Amygdala (tissue), 56 donors: ENCODE measurements at places on chromosomes 3 and 15.

GRCh38 chr3:149388001-149388440, 10.6 kb upstream of the TM4SF1 start:
- no peak for DNase-seq

DNA sequence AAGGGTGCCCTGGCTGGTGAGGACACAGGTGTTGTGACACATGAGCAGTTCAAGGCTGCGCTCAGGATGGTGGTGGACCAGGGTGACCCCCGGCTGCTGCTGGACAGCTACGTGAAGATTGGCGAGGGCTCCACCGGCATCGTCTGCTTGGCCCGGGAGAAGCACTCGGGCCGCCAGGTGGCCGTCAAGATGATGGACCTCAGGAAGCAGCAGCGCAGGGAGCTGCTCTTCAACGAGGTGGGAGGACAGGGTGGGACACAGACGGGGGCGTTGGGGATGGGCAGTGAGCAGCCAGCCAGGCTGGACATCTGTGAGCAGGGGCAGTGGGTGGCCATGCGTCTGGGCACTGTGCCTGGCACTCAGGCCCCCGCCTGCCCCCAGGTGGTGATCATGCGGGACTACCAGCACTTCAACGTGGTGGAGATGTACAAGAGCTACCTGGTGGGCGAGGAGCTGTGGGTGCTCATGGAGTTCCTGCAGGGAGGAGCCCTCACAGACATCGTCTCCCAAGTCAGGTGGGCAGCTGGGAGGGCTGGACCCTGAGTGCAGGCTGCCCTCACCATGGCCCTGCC, 10.3 kb downstream of the ANKRD63 start:
- DNase-seq, result no peak

DNA sequence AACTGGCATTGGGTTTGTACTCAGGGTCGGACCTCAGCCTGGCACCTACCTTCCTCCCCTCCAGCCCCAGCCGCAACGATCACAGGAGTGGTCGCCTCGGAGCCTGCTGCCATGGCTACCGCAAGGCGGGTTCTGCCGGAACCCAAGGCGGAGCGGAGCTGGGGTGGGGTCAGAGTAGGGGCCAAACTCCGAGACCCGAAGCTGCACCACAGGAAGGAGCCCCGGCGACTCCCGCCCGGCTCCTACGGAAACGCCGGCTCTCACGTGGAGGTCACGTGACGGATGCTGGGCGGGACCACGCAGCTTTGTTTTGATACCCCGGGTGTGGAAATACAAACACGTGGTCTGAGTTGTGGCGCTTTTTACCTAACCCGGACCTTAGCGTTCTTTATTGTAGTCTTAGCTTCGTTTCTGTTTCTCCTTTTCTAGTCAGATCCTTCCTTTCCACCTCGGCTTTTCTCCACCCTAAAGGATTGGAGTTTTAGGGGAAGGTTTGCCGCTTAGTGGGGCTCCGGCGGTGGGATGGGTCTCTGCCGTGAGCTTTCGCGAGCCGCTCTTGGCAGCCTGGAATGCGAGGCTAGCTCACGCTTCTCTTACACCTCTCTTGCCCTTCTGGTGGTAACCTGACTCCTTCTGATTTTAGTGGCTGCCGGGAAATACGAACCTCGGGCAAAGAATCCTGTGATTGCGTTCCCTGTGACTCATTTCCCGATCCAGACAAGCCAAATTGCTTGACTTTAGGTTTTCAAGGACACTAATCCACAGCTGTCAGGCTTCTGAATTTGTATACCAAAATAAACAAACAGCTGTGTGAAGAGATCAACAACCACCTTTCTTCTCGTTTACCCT, at the start of gene HSPBAP1:
Gene HSPBAP1, minus strand, starts transcription at position 264 of the 849 bp plus-strand sequence. Its CDS starts 151 bp downstream, at position 113.
- no peak for DNase-seq

DNA sequence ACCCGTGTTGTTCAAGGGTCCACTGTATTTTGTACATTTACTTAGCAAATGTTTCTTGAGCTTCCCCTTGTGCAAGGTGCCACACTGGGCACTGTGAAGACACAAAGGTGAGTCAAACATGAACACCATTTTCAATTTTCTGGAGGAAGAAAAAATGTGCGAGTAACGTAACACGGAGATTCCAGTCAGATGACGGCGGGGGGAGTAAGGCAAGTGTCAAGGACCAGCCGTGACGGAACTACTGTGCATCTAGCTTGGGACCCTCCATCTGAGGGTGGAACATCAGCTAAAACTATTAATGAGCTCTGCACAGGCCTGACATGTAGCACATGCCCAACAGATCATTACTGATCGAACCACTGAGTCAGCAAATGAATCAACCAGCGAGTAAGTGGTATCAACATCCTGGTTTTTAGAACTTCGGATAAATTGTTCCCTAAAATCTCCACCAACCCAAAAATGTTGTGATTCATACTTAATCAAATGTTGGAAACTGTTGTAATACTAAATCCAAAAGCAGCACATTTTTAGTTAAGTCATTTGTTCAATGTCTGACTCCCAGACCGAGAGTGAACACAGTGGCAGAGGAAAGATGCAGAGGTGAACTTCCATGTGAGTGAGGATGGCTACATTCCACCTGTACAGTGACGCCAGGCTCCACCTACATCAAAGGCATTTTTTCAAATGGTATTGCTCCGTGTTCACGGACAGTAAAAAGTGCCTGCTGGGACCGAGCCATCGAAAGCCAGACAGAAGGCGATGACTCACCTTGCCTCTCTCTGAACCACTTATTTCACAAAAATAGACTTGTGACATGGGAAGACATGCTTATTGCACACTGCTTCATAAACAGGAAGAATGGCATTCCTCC, 172.2 kb downstream of the ATP10A start:
- no peak for DNase-seq

GRCh38 chr15:35698966-35699575, 153.1 kb upstream of the DPH6 start:
- no peak for DNase-seq

DNA sequence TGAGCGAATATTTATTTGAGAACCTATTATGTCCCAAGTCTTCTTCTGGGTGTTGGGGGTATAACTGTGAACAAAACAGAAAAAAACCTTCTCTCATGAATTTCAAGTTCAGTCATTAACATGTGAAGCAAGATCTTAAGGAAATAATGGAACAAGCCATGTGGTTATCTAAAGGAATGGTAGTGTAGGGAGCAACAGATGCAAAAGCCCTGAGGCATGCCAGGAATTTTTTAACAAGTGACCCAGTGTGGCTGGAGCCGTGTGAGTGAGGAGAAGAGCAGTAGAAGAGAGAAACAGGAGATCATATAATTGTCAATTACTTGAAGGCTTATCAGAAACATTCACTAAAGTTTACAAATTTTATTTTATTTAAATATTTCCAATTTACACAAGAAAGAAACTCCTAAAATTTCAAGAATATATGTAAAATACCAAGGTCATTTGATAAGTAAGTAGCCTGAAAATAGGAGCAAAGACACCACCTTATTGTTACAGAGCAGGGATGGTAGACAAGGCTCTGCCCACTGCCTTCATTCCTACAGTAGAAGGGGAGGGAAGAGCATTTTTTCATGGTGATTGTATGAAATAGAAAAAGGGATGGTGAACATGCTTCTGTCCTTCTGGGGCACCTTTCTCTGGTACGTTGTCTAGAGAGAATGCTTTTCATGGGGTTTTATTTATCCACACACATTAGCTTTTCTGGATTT, 345.1 kb downstream of the PLOD2 start:
- DNase-seq, result no peak

- no peak for DNase-seq
These were observed 52.1 kb downstream of the TGFBR2 start for GRCh38 chr3:30658328-30659052.

GRCh38 chr15:100761290-100761935, 118.2 kb upstream of the ALDH1A3 start:
- no peak for DNase-seq

GRCh38 chr3:139358841-139359562, 15.2 kb downstream of the MRPS22 start:
- no peak for DNase-seq
